ENCODE measurements at places on chromosomes 6 and 20.

DNA sequence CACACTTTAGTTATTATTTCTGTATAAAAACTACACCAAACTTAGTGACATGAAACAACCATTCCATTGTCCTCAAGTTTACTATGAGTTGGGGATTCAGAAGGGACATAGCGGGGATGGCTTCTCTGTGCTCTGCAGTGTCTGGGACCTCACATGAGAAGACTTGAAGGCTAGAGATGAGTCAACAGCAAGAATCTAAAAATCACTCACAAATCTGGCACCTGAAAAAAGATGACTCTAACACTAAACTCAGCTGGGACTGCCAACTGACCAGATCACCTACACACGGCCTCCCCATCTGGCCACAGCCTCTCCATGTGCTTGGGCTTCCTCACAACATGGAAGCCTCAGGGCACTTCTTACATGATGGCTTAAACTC lies 63.0 kb upstream of the EYA2 start:
- no peak for DNase-seq

- DNase-seq: no peak
Measured at GRCh38 chr6:12152023-12152970, 137.9 kb upstream of the EDN1 start.

GRCh38 chr20:17644451-17644850 lies 37.6 kb downstream of the RRBP1 start:
- DNase-seq: no peak

- no peak for DNase-seq
Measured at GRCh38 chr6:19159089-19159488, 678.1 kb upstream of the ID4 start.

DNA sequence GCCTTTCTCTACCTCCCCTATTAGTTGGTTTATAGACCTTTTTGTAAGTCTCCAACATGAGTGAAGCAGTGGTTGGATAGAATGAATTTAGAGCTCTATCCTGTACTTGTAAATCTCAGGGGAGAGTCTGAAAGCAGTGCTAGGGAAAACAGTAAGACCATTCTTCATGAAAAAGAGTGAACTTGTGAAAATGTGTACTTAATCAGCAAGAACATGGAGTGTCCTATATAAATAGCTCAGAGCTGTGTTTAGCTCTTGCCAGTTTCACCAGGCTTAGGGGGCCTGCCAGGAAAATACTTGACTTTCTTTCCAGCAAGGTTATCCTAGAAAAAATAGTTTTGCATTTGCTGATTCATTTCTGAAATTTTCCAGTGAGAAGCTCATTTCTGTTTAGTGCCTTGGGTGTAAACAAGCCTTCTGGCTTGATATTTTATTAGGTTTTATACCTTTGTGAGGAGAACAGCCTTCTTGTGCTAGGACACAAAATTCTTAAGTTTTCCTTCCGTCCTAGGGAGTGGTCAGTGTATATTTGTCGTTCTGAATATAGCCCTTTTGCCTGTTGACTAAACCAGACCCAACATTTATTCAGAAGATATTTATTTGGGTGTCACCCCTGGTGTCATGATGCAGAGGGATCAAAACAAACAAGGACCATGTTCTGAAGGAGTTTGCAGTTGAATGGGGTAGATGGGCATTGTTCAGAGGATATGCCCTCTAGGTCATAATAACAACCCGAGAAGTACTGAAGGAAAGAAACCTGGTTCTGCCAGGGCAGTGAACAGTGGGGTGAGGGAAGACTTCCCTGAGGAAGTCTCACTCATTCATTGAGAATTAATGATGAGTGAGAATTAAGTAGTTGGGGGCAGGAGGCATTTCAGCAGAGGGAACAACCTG lies 7.6 kb downstream of the ARFGEF2 start:
- no peak for DNase-seq

GRCh38 chr6:140731741-140732140 lies 1357.3 kb upstream of the CITED2 start:
- no peak for DNase-seq

GRCh38 chr20:38523697-38524096 lies 51.1 kb downstream of the RALGAPB start:
- DNase-seq: no peak

DNA sequence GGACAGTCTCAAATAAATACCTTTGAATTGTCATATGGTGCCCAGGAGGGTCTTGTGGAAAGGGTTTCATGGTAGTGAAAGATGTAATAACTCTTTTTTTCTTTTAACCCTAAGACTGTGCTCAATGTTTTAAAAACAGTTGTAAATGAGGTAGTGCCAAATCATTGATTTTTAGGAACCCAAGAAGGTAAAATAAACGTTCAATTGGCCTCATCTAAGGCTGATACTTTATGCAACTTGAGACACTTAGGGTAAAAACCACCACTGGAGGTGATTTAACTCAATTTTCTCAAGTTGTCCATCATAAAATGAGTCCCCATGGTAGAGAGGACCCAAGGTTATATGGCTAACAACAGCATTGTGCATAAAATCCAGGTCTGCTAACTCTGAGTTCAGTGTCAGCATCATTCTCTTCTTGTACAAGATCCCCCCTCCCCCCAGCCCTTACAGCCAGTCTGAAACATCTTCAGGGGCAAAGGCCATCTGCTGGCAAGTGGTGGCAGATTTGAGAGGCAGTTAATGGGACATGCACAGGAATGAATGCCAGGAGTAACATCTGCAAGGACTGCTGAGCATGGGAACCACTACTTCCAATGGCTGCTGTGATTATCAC lies 244.4 kb downstream of the GMPR start:
- DNase-seq: no peak

DNA sequence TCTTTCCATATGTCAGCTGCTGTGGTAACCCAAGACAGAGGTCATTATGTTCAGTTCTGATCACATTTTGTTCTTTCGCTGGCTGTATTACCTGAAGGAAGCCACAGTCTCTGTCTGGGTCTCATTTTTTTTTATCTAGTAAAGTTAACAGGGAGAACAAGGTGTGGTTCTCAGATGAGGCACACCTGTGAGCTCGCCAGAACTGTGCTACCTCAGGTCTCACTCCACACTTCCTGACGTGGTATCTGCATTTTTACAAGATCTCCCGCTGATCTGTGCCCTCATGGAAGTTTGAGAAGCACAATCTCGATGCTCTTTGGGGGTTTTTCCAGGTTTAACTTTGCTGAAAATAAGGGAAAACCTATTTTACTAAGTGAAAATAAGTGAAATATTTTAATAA lies 169.5 kb upstream of the CENPW start:
- DNase-seq: no peak

DNA sequence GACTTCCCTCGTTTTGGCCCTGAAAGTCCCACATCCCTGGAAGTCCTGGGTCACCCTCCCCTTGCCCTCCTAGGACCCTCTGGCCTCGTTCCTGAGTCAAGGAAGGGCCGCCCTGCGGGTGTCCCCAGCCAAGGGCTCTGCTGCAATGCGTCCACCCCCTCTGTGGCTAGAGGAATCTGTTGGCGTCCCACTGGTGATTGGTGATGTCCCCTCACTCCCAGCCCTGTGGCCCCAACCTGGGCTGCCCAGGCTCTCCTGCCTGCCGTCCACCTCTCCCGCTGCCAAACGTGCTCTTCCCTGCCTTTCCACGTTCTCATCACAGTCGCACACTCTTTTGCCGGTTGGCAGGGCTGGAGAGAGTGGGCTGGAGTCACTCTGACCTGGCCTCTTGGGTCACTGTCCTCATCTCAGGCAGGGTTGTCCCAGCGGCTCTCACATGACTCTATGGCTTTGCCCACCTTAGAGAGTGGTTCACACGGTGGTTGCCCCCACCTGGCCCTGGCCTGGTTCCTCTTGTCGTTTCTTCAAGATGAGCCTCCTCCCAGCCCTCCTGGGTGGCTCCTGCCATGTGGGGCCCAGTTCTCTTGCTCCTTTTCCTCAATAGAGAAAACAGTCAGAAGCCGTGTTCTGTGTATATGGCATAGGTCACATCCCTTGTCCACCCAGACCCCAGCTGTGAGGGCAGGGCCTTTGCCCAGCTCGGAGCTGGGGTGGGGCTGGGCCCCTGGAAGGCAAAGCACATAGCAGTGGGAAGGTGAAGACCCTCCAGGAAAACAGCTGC lies 100.9 kb downstream of the TMEM242 start:
- no peak for DNase-seq

- DNase-seq: no peak
Measured at GRCh38 chr6:141326426-141326825, 806.3 kb upstream of the GJE1 start.

- DNase-seq: no peak
Measured at GRCh38 chr6:5979650-5980420, 26.9 kb downstream of the NRN1 start.

- DNase-seq: no peak
Measured at GRCh38 chr6:80921861-80922460, 815.5 kb downstream of the BCKDHB start.

DNA sequence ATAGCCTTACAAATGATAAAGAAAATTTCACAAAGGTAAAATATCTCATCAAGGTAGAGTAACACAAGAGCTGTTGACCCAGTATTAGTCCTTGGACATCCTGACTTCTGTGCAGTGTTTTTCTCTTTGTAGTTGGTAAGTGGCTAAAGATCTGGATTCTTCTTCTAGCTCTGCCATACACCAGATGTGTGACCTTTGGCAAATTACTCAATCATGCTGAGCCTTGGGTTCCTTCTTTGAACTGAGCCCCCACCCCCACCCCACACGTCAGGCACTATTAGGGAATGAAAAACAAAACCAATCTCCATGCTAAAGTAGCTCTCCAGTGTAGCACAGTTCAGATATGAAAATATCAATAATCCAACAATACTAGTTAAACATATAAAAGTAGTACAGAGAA lies 15.1 kb upstream of the TRIM39 start:
- no peak for DNase-seq

DNA sequence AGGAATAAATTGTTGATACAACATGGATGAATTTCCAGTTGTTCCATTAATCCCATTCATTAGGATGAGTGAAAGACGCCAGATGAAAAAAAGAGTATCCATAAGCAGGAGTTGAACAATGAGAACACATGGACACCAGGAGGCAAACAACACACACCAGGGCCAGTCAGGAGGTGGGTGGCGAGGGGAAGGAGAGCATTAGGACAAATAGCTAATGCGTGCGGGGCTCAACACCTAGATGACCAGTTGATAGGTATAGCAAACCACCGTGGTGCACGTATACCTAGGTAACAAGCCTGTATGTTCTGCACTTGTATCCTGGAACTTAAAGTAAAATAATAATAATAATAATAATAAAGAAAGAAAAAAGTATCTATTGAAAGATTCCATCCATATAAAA lies 11.1 kb downstream of the PCED1A start:
- DNase-seq: no peak

GRCh38 chr6:101824551-101825345 lies 431.2 kb downstream of the GRIK2 start:
- DNase-seq: no peak

DNA sequence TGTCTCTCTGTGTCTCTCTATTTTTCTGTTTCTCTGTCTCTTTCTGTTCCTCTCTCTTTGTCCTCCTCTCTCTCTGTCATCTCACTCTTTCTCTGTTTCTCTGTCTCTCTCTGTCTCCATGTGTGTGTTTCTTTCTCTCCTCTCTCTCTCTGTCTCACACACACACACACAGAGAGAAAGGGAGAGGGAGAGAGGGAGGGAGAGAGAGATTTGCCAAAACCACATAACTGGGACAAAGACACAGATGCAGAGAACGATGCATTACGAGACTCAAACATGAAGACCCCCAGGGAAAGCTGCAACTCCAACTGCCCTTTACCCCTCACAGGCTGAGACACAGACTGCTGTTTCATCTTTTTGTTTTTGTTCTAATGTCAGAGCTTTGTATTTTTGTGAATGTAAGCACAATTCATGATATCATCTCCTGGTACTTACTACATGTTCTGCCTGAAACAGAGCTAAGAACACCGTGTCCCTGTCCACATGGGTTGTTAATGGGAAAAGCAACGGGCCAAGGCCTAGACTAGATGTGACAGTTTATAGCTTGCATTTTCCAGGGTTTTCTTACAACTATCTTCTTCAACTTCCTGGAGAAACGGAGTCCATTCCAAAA lies 177.1 kb upstream of the ARID1B start:
- DNase-seq: no peak

DNA sequence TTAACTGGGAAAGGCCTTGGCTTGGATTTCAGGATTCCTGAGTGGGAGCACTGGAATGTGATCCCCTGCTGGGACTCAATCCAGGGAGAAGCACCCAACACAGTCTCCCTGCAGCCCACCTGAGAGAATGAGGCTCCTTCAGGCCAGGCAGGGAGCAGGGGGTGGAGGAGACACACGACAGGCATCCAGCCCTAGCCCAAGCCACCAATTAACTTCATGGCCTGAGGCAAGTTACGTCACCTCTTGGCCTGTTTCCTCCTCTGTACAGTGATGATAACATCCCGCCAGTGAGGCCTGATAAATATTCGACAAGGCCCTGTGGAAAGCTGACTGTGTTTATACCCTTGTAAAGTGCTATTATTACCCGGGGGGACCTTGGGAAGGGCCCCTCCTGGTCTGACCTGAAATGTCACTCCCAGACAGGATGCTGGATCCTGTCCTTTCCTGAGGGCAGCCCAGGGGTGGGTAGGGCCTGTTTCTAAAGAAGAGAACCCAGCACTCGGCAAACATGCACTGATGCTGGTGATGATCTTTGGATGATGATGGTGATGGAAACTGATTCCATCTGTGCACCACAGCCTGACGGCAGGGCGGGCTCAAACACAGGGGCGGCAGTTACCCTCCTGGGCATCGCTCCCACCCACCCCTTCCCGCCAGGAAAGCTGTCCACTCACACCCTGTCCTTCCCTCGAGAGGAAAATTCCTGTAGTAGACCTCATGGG lies 12.4 kb downstream of the FRS3 start:
- DNase-seq: no peak

- DNase-seq: no peak
Measured at GRCh38 chr6:53382421-53382820, 33.7 kb upstream of the ELOVL5 start.

- no peak for DNase-seq
Measured at GRCh38 chr6:35451354-35452182, 570 bp upstream of the FANCE start.
